ENCODE measurements at places on chromosomes 3 and 15. TPM values are rescaled to one million over a fixed set of nuclear protein-coding genes. Genes with fewer than 3 reads are reported as not detected.

DNA sequence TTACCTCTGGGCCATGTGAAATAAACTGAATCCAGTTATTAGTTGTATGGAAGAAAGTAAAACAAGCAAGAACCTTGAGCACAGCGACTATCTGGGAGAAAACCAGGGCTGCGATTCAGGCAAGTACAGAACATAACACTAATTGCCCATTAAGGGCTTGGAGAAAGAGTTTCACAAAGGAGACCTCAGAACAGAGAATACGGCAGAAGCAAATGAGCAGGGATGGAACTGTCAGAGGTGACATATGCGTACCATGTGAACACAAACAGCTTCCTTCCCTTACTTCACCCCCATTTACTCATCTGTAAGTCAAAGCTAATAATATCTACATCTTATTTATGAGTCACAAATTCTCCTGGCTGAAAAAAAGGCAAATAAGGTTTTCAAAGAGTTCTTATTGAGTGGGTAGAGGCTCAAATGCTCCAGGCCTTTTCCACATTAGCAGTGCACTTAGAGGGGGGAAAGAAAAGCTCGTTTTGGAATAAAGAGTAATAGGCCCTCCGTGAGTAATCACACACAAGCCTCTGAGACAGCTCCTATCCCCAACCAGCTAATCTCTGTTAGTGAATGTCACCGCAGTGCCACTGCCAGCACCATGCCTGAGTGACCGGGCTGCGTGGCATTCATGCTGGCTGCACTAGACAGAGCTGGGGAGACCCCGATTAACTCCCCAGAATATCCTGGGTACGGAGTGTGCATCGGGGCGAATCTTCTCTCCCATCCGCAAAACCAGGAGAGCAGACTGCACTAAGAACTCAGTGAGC lies 2.6 kb downstream of the PCSK6 start:
- no peak for DNase-seq

DNA sequence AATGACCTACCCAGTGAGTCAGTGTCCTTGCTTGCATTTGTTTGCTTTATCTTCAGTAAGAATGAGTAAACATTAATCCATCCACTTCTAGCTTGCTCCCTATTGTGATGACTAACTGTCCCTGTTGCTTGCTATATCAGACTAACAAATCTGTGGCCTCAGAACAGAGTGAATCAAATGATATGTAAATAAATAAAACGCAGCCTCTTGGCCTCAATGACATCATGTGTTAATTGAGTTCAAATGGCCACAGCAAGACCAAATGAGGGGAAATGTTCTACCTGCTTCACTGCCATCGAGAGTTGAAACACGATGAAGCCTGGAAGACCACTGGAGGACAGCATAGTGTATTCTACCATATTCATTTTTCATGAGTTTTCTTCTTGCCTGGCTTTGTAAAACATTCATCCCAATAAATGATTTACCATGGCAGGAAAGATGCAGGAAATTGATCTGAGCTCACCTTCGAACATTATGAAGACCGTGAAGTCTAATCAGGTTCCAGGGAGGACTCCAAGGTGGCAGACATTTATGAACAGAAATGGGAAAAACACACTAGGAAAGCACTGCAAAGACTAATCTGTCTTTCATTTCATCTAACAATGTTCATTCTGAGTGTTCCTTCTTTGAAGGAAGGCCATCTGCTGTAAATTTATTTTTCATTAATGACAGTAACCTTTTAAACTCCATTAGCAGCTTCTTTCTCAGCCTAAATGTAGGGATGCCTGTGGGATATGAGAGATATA lies 1144.5 kb downstream of the TUSC7 start:
- peak; percentile 96 for DNase-seq

The PXYLP1 gene
- total RNA-seq: 20.1 TPM

The ESYT3 gene
- total RNA-seq: 1.2 TPM

GRCh38 chr3:122458992-122459391 lies 43.1 kb upstream of the WDR5B start:
- peak; percentile 71 for DNase-seq

The TTC21A gene
- 4.7 TPM for total RNA-seq

GRCh38 chr3:143536817-143537535 lies 311.3 kb downstream of the SLC9A9 start:
- peak; percentile 13 for DNase-seq

GRCh38 chr15:98324341-98324970 lies 323.9 kb upstream of the IGF1R start:
- DNase-seq: peak; percentile 52

DNA sequence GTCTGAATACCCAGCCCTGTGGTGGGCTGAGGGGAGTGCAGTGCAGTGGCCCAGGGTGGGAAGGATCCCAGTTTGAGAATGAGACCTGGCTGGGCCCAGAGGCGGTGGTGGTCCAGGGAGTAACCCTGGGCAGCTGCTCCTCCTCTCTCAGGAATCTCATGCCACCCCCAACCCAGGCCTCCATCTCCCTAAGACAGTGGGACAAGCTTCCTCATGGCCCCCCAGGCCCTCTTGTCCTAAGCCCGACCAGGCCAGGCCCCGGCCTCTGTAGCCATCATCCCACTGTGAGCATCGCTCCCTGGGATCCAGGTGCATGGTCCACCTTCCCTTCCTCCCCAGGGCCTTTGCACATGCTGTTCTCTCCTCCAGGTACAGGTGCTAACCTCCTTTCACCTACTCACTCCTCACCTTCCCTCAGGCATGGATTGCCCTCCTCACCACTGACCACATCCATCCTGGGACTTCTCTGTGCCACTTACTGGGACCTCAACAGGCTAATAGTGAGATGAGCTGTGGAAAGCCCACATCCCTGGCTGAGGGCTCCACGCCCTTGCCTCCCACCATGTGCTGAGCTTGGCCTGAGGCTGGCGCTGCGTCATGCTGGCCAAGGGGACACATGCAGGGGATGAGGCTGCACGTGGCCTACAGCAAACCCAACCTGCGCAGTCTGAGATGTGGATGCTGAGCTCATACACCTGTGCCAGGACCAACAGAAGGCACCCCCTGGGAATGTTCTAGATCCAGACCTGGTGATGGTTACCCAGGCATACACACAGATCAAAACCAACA lies 9.9 kb downstream of the CHDH start:
- DNase-seq: no peak

DNA sequence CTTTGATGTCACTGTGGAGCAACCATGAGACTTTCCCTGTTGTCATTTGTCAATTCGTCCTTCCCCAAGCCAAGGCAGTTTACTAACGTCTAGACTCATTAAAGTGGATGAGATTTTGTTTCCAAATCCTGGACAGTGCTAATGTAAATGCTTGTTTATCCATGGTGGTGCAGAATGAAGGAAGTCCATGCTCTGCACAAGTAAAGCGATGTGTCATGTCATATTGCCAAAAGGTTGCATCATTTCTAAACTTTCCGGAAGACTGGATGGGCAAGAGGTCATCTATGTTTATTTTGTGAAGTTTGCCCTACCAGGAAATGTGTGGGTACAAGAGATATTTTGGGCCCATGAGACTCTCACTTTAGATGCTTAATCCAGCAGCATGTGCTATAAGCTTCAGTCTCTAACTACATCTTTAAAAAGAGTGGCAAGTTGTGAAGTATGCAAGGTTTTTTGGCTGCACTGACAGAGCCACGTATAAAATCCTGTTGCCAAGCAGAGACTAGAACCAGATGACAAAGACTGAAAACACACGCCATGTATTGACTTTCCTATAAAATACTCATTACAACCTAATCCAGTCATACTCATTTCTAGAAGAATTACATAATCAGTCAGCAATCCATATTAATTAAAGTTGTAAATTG lies 72.1 kb upstream of the FNDC3B start:
- peak; percentile 84 for DNase-seq

The FGD5 gene
- total RNA-seq: 0.30 TPM

- peak; percentile 32 for DNase-seq
Observed at GRCh38 chr3:79032686-79033318, 735.0 kb downstream of the ROBO1 start.

DNA sequence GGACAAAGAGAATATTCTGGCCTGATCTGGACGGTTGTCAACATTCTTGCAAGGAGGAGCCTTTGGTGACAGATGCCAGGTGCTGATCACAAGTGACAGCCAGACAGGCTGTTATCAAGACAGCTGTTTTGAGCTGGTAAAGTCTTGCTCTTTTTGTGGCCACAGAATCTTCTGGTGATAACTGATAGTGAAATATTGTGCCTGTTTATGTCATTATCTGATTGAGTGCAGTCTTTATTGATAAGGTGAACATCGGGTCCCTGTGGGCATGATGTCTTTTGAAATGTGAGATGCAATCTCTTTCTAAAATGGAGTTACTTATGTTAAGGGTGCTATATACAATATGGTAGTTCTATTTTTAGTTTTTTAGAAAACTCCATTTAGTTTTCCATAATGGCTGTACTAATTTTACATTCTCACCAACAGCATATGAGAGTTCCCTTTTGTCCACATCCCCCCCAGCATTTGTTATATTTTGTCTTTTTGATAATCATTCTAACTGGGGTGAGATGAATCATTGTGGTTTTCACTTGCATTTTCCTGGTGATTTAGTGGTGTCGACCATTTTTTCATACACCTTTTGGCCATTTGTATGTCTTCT lies 10.7 kb downstream of the CEP63 start:
- no peak for DNase-seq

DNA sequence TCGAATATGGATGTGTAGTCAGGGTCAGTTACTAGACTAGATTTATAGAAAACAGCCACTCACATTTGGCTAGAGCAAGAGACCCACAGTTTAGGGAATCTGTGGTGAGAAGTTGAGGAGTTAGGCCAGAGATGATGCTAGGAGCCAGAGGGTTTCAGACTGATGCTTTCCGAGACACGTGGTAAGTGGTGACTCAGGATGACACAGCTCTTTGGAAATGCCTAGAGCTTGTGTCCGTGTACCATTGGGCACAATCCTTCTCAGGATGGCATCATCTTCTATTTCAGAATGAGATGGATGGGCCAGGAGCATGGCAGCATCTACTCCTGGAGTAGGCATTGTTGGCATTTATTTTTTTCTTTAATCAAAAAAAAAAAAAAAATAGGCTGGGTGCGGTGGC lies 28.5 kb downstream of the PTPRG start:
- DNase-seq: peak; percentile 65

DNA sequence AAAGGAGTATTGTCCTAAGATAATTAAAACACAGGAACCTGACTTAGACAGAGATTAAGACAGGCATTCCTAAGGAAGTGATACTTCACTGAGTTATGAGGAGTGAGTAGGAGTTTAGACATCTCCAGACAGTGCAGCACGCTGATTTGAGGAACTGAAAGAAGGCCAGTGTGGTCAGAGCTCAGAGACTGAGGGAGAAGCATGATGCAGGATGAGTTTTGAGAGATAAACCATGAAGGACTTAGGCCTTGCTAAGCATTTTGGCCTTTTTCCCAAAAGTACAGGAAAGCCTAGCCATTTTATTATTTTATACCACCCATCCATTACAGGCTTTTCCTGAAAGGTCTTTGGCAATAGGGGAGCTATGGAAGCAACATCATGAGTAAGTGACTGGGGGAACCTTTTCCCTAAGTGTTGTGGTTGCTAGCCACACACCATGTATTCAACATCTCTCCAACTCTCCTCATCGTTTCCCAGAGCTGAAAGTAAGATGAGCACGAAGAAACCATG lies 375.6 kb upstream of the TPRG1 start:
- peak; percentile 58 for DNase-seq

DNA sequence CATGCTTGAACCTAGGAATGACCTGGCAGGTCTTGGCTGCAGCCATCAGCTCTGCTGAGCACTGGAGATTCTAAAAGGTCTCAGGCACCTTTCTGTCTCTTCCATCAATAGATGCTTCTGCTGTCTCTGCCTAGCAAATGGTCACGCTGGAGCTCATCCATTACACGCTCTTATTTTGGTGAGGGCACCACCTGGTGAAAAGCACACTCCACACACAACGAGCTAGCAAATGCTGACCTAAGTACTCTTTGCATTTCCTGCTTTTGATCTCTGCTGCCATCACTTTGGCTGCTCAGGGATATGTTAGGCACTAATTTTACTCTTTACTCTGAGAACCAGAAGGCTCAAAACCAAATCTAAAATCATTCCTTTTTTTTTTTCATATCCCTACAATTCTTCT lies 91.3 kb downstream of the RAB11A start:
- no peak for DNase-seq
